ENCODE measurements at places on chromosomes 11 and 22. TPM values are rescaled to one million over a fixed set of nuclear protein-coding genes. Genes with fewer than 3 reads are reported as not detected.

Gene NRIP3
- 11.6 TPM for total RNA-seq

Gene P2RX6
- total RNA-seq = 0.45 TPM

DNA sequence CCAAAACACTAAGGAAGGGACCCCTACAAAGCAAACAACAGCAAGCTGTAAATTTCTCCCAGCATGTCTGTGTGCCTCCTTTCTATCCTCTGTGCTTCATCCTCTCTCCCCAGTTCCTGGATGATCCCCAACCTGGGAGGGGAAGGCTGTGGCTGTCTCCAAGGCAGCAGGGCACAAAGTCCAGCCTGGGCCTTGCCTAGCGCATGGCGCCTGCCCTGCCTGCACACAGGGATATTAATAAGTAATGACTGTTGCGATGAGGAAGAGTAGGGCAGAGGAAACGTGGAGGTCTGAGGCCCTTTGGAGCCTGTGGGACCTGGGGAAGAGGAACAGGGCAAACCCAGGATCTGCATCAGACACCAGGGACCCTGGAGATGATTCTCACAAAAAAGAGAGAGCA, 2.0 kb downstream of the USH1C start:
- no peak for DNase-seq

- DNase-seq = no peak
These were observed 640.2 kb upstream of the LUZP2 start for GRCh38 chr11:23856654-23857053.

Gene FAM180B
- not detected for total RNA-seq

All from astrocyte (in vitro differentiated cells and primary cell).